Thyroid gland (tissue), 4 donors: ENCODE measurements at places on chromosomes 16 and 17. TPM values are rescaled to one million over a fixed set of nuclear protein-coding genes. Genes with fewer than 3 reads are reported as not detected.
A peak's percentile ranks its signal among the peaks of the same experiment; 100 is the strongest.

DNA sequence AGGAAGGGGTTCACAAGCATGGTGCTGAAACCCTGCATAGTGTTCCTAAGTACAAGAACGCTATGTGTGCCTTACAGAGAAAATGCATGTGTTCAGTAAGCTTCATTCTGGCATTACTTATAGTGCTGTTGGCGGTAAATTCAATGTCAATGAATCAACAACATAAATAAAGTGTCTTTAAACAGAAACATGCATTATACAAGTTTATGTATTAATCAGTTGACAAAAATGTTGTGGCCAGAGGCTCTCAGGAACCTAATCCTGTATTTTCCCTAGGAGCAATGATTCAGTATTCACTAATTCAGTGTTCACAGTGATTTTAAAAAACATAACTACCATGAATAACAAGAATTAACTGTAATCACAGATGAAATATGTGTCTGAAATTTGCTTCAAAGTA lies 47.1 kb upstream of the MYOCD start:
- no peak for DNase-seq

DNA sequence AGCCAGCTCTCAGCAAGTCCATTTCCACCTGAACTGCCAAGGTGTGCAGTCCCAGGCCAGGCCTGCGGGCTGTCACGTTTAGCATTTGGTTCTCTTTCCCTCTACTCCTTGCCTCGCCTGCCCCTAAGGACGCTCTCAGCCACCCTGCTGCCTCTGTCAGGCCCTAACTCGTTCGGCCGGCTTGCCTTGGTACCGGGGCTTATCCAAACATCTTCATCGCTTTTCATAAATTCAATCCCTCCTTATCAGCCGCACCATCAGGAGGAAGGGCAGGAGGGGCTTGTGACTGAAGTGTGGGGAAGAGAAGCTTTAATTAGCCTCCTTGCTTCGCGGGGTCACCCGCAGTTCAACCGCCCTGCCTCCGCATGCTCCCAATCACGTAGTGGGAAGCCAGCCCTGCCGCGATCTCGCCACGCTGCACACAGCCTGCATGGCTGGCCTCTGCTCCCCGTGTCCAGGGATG lies 231.1 kb downstream of the SOX9 start:
- peak; percentile 30 for DNase-seq

GRCh38 chr16:82735673-82736091 lies 108.9 kb downstream of the CDH13 start:
- no peak for DNase-seq

DNA sequence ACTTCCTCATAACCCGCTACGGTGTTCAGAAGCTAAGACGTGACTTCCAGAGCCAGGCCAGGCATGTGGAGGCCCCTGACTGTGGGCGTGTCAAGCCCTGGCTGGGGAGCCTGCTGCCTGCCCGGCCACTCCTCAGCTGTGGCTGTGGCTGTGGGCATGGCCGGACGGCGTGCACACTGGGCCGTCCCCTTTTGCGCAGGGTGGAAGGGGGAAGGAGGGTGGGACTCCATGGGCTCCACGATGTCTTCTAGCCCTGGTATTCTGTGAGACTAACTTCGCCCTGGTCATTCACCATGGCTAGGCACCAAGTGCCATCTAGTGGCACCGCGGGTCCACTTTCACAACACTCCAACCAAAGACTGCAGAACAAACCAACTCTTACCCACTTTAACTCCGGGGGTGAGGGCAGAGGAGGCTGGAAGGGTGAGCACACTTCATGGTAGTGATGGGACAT lies 67.9 kb downstream of the N4BP1 start:
- DNase-seq = peak; percentile 69

DNA sequence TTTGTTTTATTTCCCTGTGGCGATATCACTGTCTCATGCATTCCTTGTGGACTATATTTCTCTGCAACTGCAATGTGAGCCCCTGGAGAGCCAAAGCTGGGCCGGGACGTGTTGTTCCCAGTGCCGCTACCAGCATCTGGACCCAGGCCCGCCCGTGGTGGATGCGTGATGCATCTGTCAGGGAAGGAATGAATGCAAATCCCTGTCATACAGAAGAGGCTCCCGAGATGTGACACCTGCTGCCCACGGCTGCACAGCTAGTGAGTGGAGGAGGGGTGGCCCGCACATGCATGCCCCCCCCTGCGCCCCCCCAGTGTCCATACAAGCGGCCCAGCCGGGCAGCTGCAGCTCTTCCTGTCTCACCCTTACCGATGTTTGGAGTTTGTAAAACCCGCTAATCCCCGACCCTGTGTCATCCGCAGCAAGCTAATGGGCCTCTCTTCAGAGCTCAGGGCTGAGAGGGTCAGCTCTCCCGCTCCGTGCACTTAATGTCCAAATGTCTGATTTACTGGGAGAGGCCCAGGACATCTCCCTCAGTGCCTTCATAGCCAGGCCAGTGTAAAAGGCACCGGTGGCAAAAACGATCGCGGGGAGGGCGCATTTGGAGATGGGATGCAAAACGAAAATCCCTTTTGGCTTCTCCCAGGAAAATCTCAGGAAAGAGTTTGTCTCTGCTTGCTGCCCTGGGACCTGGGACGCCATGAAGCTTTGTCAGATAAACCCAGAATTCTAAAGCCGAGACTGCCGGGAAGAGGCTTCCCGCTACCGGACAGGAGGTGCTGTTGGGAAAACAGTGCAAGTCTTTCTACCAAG lies 91.8 kb downstream of the FOXL1 start:
- DNase-seq = no peak

DNA sequence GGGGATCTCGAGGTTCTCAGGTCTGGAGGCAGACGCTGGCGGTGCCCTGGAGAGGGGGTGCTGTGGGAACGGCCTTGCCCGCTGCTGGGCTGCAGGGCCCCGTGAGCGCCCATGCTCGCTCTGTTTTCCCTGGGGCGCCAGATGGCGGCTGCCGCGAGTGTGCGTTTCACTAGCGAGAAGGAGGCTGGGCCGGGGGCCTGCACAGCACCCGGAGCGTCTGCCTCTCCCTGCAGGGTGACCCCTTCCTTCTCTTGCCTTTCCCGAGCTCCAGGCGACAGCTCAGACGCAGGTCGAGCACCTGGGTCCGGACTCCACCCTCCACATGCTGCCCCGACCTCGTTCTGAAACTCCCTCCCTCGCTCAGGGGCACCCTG lies 2.7 kb downstream of the TELO2 start:
- no peak for DNase-seq

DNA sequence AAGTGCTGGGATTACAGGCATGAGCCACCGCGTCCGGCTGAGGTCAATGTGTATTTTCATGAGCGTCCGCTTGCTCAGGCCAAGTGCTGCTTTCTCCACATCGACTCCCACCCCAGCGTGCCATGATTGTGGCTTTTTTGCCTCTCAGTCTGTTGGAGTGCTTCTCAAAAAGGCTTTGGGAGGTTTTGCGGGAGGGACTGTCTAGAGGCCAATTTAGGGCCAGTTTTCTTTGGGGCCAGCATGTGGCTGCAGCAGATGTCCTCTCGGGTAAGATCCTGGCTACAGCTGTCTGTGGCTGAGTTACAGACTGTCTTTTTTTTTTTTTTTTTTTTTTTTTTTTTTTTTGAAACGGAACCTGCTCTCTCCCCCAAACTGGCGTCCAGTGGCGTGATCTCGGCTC lies 6.5 kb downstream of the C16orf90 start:
- no peak for DNase-seq

DNA sequence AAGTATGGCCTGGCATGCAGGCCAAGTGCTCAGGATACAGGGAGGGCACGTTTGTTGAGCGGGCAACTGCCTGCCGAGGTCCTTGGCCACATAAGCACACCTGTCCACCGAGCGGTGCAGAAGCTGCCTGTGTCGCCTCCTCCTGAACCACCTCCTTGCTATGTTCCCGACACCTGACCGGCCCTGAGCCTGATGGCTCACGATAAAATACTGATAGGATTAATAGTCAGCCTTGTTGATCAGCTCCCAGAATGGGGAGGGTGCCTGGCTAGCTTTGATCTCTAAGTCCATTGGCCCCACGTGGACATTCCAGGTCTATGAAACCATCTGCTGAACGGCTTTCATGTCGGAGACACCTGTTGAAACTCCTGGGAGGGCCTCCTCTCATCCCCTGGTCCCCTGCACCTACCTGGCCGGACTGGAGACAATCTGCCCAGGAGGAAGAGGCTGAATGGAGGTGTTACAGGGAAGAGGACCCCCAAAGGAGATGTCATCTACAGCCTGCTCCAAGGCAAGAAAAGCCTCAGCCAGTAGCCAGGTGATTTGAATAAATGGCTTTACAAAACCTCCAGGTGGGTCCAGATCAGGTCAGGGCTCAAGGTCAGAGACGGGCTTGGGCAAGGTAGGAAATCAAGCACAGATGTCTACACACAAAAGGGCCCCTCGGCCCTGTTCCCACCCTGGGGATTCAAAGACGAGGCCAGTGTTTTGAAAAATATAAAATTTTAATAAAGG lies 33.4 kb downstream of the AXIN2 start:
- DNase-seq = no peak

DNA sequence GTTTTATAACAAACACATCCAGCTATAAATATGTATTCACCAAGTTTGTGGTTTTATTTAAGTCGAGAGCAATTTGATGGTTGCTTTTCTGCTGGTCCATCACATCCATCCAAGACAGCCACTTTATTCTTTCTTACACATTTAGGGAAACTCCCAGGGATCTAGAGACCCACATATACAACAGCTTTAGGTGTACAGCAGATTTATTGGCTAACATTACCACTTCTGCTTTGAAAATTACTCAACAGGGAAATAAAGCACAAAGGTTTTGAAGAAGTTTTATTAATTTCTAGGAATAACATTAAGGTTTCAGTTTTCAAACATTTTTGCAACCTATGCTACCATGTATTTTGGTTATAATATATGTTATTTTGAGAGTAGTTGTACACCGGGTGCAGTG lies 6.9 kb downstream of the ERCC4 start:
- no peak for DNase-seq

Gene EPN3
- 0.63 TPM for total RNA-seq

Gene FBXW10
- total RNA-seq = 0.78 TPM

Gene IRX3
- 9.5 TPM for total RNA-seq

Gene RSKR
- total RNA-seq = 4.2 TPM

Gene CTNS
- 32.3 TPM for total RNA-seq

Gene CDT1
- 0.81 TPM for total RNA-seq
